ENCODE measurements at places on chromosomes 4 and X.
A peak's percentile ranks its signal among the peaks of the same experiment; 100 is the strongest.

GRCh38 chr4:47469951-47470350 is 6.4 kb upstream of the COMMD8 start:
- no peak for DNase-seq

GRCh38 chrX:23668335-23668734 is 1.0 kb downstream of the PRDX4 start:
- no peak for DNase-seq

- no peak for DNase-seq
These were observed 8.4 kb downstream of the CNGA1 start for GRCh38 chr4:48008021-48008596.

DNA sequence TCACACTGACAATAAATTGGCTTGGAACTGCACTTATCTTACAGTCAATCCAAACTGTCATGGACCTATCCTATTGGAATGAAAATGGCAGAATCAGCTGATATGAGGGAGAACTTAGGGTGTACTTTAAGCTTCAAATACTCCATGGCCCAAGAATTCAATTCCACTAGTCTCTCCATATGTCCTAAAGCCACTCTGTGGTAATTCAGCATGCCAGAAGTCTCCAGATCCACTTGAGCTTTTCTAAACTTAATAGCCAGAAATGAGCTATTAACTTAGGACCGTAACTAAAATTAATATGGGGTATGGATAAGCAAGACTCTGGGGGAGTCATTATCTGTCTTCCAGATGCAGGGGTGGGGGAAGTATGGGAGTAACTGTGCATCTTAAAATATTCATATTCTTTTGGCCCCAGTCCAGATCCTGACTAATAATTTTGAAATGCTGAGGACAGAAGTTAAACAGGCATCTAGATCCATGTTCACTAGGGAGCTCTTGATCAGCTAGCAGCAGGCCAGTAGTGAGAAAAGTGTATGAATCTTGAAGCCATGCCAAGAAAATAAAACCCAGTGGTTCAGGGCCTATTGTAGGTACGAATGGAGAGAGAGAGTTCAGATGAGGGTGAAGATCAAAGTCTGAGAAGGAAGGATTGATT is 167.6 kb downstream of the DKK2 start:
- no peak for DNase-seq

- no peak for DNase-seq
These were observed 816 bp downstream of the NMU start for GRCh38 chr4:55635282-55635681.

DNA sequence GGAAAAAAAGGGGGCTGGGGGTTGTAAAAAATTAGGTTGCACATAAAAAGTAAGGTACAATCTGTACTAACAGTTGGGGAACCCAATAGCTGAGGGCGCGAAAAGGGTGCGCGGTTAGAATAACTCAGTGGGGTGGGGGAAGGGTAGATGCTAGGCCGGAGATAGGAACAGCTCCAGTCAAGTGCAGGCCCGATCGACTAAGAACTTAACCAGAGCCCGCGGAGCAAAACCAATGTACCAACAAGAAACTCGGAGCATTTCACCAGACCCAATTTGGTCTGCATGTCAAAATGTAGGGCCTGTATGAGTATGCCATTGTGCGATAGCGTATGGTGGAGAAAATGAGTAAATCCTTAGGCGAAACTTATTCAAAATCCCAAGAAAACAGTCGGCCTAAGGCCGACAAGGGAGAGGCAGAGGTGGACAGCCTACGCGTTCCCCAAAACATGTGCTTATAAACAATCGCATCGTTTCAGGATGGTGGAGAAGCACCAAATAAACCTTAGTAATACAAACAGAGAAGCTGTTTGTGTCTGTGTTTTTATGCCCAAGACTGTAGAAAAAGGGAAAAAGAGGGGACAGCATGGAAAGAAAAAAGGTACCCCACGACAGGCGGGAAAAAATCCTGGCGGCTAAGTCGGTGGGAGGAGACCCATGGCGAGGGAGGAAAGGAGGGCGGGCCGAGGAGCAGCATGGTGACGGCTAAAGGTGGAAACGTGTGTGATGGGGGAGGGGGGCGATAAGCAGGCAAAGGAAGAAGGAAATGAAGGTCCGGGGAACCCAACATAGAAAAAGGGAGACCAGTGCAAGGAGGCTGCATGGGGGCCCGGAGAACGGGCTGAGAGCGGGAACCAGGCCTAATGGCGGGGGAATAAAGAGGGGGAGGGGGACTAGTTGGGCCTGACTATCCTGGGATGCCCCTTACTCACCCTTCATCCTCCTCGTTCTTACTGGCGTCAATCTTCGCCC is 990 bp downstream of the HNRNPD start:
- peak; percentile 45 for DNase-seq

DNA sequence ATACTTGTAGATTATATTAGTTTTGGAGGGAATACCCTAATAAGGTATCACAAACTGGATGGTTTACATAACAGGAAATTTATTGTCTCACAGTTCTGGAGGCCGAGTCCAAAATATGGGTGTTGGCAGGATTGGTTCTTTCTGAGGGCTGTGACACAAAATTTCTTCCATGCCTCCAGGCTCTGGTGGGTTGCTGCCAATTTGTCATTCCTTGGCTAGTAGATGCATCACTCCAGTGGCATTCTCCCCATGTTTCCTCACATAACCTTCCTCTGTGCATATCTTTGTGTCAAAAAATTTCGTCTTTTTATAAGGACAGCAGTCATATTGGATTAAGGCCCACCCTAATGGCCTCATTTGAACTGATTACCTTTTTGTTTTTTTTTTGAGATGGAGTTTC is 49.3 kb downstream of the APELA start:
- no peak for DNase-seq

DNA sequence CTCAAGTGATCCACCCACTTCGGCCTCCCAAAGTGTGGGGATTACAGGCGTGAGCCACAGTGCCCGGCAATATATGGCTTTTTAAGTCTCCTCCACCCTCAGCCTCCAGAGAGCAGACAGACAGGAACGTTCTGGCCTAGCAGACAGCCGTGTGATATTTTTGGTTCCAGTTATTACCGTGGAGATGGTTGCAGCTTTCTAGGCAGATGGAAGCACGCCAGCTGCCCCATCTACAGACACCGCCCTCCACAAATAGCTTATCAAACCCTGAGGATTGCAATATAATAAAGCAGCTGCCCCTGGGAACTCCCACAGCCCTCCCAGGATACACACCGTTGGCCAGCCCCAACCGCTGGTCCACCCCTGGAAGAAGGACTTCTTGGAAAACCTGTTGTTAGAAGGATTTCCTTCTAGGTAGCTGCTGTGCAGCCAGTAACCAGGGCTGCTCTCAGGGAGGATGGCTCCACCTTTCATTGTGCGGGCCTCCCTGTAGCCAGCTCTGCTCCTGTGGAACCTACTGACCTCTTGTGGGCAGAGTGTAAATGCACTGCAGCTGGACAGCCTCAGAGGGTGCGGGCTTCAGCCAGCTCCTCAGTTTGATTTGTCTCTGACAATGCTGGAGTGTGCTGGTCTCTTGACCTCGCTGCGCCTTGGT is 44.0 kb downstream of the SLC25A5 start:
- no peak for DNase-seq

DNA sequence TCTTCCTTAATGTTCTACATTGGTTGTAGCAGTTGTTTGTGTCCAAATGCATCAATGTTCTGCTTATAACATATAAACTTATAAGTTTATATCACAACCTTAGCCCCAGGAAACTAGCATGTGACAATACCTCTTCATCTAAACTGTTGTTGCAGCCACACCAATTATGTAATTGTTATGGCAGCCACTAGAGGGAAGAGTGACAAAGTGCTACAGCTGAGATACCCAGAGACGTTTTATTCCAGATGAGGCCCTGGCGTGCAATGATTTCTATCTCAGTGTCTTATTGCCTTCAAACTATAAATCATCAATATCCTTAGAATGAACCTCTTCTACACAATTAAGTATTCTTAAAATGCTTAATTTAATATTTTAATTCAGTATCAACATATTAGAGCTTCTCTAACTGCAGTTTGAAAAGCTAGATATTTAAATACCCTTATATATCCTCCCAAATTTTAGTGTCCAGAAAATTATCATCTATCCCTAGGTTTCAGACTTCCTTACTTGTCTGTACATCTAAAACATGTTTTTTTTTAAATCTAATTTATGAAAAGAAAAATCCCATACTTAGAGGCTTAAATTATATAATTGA is 171.6 kb downstream of the PCDH10 start:
- no peak for DNase-seq

DNA sequence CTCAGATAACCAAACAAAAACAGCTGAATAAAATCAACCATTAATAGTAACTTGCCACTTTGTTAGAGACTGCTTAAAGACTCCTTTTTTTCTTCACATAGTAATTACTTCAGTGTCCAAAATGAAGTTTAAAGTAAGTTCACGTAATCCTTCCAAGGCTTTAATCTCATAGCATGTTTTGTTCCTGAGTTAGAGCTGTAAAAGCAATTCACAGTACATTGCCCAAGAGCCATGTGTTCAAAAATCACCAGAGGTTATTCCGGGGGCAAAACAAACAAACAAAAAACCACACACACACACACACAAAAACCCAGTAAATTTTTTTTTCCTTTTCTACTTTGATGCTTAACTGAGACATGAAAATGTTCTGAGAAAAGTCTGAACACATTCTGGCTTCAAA is 6.1 kb downstream of the GPR82 start:
- DNase-seq = no peak

GRCh38 chrX:1322393-1322792 is 14.2 kb upstream of the IL3RA start:
- DNase-seq = no peak

DNA sequence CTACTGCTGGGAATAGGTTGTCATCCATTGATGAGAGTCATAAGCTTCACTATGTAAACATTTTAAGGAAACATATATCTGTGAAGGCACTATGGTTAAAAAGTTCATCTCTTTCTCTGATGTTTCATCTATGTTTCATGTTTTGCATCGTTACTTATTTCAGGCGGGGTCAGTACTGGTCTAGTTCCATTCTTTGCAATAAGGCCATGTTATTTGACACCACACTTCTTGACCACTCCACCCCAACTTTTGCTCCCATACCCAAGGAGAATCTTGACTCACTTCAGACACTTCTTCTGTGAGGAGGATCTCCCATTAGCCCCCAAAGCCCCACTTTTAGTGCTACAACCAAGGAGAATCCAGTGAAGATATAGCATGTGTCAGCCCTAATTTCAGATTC is 119.4 kb downstream of the GRIA3 start:
- no peak for DNase-seq

DNA sequence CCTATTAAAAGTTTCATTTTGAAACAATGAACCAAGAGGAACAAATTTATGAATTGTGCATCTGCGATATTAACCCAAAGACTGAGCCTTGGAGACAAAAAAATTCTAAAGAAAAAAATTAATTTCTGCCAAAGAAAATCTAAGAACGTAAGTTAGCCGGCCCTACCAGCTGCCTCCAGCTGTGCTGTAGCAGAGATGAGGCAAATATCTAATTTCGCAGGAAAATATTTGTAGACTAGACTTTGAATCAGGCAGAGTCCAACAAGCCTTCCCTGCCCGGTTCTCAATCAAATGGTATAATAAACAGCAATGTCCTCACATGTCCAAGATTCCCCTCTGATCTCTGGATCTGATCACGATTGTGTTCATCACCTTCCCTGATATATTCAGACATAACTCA is 21.2 kb upstream of the SMIM20 start:
- DNase-seq = no peak

GRCh38 chrX:28586286-28586685 is 960 bp upstream of the IL1RAPL1 start:
- no peak for DNase-seq

GRCh38 chr4:18931643-18932377 is 910.3 kb upstream of the LCORL start:
- DNase-seq = no peak

DNA sequence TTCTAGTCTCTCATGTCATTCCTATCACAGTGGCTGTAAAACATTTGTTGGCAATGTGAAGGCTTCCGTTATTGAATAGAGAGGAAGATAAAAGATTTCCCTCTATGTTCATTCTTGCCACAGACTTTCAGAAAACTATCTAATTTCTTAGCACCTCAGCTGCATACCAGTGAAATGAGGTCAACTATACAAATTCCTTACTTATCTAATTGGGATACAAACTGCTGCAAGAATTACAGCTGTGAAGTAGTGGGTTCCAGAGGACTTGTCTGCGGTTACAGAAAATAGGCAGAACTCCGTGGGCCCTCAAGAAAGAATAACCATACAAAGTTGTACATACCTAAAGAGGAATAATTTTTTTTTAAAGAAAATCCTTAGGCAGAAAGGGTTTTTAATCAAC is 175.8 kb downstream of the PPP1R2C start:
- no peak for DNase-seq

GRCh38 chr4:119142833-119143232 is 7.2 kb downstream of the MYOZ2 start:
- DNase-seq = no peak

DNA sequence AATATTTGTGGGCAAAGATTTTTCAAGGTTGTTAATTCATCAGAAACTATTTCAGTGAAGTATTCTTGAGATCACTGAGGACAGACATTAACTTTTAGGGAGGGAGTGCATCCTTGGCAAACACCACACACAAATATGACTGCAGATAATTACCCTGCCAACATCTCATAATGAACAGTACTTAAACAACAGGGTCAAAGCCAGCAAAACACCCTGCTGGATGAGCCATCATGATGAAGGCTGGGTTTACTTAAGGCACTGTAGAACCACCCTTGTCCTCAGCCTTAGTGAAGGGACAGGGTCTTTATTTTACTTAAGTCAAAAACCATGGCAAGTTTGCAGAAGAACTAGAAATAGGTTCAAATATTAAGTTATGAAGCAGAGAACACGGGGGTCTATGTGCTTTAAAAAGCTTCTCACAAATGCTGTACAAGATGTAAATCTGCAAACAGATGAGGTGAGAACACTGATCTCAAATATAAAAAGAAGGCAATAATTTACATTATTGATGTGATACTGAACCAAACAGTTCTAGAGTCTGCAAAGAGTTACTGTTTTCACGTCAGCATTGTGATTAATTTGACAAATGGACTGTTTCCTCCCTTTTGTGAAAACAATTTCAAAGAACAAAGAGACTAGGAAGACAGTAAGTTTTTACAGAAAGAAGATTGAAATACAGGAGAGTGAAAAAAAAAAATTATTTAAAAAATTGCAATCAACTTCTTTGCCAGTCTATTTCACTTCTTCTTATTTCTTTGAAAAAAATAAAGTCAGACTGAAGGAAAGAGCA is 28.2 kb downstream of the TAPT1 start:
- DNase-seq = no peak

GRCh38 chr4:11421116-11421515 is 7.6 kb downstream of the HS3ST1 start:
- no peak for DNase-seq

GRCh38 chr4:4549534-4549933 is 7.7 kb upstream of the STX18 start:
- DNase-seq = no peak

GRCh38 chrX:38870361-38870895 is 69.2 kb downstream of the MID1IP1 start:
- DNase-seq = no peak

- DNase-seq = no peak
These were observed 210.3 kb upstream of the EPHA5 start for GRCh38 chr4:65880594-65880993.

GRCh38 chr4:156999175-156999517 is 27.5 kb upstream of the PDGFC start:
- DNase-seq = no peak

GRCh38 chr4:3563403-3563802 is 31.2 kb upstream of the LRPAP1 start:
- no peak for DNase-seq
